Tracheal epithelial cell (primary cell): ENCODE measurements at places on chromosomes 1 and 21. TPM values are rescaled to one million over a fixed set of nuclear protein-coding genes. Genes with fewer than 3 reads are reported as not detected.

S100A7 gene
- 1.4 TPM in 1 of 2 replicates, not detected in the other for total RNA-seq

VCAM1 gene
- total RNA-seq, result 0.21 and 37.8 TPM in 2 replicates

CFAP126 gene
- total RNA-seq, result not detected in 2 replicates

TENT5C gene
- total RNA-seq, result 0.21 and 0.24 TPM in 2 replicates

SPRR2A gene
- 1.9 and 3.0 TPM in 2 replicates for total RNA-seq

NCAM2 gene
- total RNA-seq, result under 0.01 and 1.5 TPM in 2 replicates

DONSON gene
- total RNA-seq, result 4.0 and 10.8 TPM in 2 replicates

CFHR3 gene
- not detected in 2 replicates for total RNA-seq

NLRP3 gene
- total RNA-seq, result 3.4 TPM in 1 of 2 replicates, not detected in the other

ADGRL4 gene
- under 0.01 and 0.96 TPM in 2 replicates for total RNA-seq

VANGL2 gene
- 6.6 and 8.4 TPM in 2 replicates for total RNA-seq

SYPL2 gene
- not detected in 2 replicates for total RNA-seq

IL22RA1 gene
- total RNA-seq, result 0.43 and 0.72 TPM in 2 replicates

CYP4A22 gene
- not detected in 2 replicates for total RNA-seq

FMOD gene
- total RNA-seq, result under 0.01 TPM in 1 of 2 replicates, not detected in the other

SERPINC1 gene
- 0.24 TPM in 1 of 2 replicates, not detected in the other for total RNA-seq

NPHS2 gene
- total RNA-seq, result not detected in 2 replicates

PRR9 gene
- not detected in 2 replicates for total RNA-seq

PALMD gene
- total RNA-seq, result 1.7 and 4.7 TPM in 2 replicates

FMN2 gene
- 0.21 and 0.48 TPM in 2 replicates for total RNA-seq

GFI1 gene
- 0.24 TPM in 1 of 2 replicates, not detected in the other for total RNA-seq
